CD8-positive, alpha-beta memory T cell (primary cell): ENCODE measurements at places on chromosomes 16 and 17. TPM values are rescaled to one million over a fixed set of nuclear protein-coding genes. Genes with fewer than 3 reads are reported as not detected.

P2RX1 gene
- total RNA-seq: 0.13 TPM

ZPBP2 gene
- total RNA-seq: 0.74 TPM

ZNF48 gene
- 19.3 TPM for total RNA-seq

TNP2 gene
- not detected for total RNA-seq

TP53TG3 gene
- total RNA-seq: not detected

TNFSF12 gene
- 22.5 TPM for total RNA-seq

CCL7 gene
- total RNA-seq: not detected

ACE gene
- total RNA-seq: 4.7 TPM

HOXB5 gene
- total RNA-seq: not detected

TPSB2 gene
- not detected for total RNA-seq

MYL4 gene
- not detected for total RNA-seq

DNA sequence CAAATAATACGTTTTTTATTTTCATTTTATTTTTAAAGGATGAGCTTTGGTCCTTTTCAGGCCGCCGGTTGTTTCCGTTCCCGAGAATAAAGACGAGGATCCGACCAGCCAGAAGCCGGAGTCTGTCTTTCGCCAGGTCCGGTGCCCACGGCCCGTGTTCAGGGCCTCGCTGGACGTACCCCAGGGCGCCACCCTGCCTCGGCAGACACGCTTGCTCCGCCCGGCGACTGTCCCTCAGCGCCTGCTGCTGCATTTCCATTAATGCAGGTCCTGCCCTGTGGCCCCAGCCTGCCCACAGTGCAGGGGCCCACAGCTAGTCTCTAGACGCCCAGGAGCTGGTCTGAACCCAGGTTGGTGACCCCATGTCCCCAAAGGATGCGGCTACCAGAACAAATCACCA is 15.6 kb downstream of the METRNL start:
- H3K4me1 ChIP-seq: peaks cover 1% of the 10 kb centered on the region
- H3K27ac ChIP-seq: no peak overlapping the region
- DNase-seq: no peak
- H3K4me3 ChIP-seq: no peak overlapping the region

- H3K36me3 ChIP-seq: no peaks in the 10 kb centered on the region
- H3K27me3 ChIP-seq: peaks cover 3% of the 10 kb centered on the region
Measured at GRCh38 chr17:62832405-62832804, 24.3 kb upstream of the MARCHF10 start.

DNA sequence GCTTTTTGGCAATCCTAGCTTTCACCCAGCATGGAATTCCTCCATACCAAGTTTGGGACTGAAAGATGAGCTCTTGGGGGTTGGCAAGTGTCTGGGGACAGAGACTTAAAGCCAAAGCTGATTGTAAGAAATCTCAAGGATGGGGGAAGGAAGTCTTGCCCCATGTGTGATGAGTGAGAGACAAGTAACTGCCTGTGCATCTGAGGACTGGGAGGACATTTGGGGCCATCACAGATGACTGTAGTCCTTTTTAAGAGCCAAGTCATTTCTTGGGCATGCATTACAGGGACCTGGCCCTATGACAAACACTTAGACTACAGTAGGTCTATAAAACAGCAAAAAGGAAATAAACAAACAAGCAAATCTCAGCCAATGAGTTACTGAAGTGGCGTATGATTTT is 36.3 kb upstream of the CCL2 start:
- H3K36me3 ChIP-seq: no peaks in the 10 kb centered on the region
- no peak overlapping the region for H3K27ac ChIP-seq
- no peaks in the 10 kb centered on the region for H3K27me3 ChIP-seq
- no peaks in the 10 kb centered on the region for H3K4me1 ChIP-seq
- DNase-seq: no peak

DNA sequence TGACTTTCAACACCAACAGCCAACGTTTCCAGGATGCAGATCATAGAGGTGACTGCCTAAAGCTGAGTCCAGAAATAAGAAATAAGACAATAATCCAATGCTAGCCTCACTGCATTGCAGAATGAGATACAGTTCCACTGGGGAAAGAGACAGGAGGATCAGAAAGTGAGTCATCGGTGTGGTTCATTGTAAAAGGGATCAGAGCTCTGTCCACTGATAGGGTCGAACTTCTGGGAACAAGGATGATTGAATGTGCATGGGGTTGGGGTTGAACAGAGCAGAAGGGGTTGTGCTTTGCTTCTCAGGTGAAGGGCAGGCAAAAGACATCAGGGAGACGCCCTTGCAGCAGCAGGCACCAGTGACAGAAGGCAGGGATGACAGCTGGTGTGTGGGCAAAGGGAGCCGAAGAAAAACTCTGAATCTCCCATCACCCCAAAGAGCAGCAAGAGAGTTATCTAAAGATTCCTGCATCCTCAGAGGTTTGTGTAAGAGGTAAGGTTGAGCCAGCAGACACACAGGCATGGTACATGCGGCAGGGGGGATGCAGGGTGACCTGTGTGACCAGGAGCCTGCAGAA is 16.4 kb downstream of the CLEC10A start:
- no peaks in the 10 kb centered on the region for H3K36me3 ChIP-seq
- no peak overlapping the region for H3K27ac ChIP-seq
- no peaks in the 10 kb centered on the region for H3K4me1 ChIP-seq
- no peak overlapping the region for H3K4me3 ChIP-seq
- no peak for DNase-seq
- H3K27me3 ChIP-seq: peaks cover 5% of the 10 kb centered on the region

GRCh38 chr16:14211856-14212543 is 140.9 kb downstream of the MRTFB start:
- no peaks in the 10 kb centered on the region for H3K4me1 ChIP-seq
- no peak for DNase-seq
- no peaks in the 10 kb centered on the region for H3K27me3 ChIP-seq
- H3K27ac ChIP-seq: no peak overlapping the region
- no peaks in the 10 kb centered on the region for H3K36me3 ChIP-seq

GRCh38 chr16:70725024-70725911 is 39.4 kb upstream of the MTSS2 start:
- H3K27me3 ChIP-seq: no peaks in the 10 kb centered on the region
- no peak overlapping the region for H3K27ac ChIP-seq
- DNase-seq: no peak
- H3K4me1 ChIP-seq: no peaks in the 10 kb centered on the region
- H3K36me3 ChIP-seq: no peaks in the 10 kb centered on the region
- no peak overlapping the region for H3K4me3 ChIP-seq

- no peaks in the 10 kb centered on the region for H3K27me3 ChIP-seq
- H3K4me3 ChIP-seq: no peak overlapping the region
- H3K4me1 ChIP-seq: no peaks in the 10 kb centered on the region
- H3K27ac ChIP-seq: no peak overlapping the region
- no peaks in the 10 kb centered on the region for H3K36me3 ChIP-seq
Measured at GRCh38 chr17:22464041-22464440, 771.7 kb downstream of the KCNJ18 start.

DNA sequence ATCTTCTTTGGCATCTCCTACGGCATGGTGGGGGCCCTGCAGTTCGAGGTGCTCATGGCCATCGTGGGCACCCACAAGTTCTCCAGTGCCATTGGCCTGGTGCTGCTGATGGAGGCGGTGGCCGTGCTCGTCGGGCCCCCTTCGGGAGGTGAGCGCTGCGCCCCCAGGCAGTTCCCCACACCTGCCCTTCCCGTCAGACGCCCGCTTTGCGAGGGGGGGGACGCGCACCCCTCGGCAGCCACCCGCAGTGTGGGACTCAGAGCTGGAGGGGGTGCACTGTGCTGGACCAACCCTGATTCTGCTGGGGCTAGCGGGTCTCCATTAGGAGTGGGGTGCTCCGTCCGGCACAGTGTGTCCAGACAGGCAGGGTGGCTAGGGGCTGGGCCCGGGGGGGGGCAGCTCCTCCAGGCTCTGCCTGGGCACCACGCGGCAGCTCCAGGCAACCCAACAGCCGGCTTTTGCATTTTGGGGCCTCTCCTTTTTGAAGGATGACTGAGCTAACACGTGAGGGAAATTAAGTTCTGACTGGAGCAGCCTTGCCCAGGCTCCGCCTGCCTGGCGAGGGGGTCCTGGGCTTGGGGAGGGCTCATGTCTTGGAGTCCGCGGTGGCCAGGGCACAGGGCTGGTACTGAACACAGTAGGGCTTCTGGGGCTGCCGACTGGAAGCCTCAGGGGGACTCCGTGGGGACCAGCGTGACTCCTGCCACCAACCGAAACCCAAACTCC is 9.1 kb downstream of the SLC16A3 start:
- H3K27me3 ChIP-seq: no peaks in the 10 kb centered on the region
- peak overlapping the region; percentile 58 for H3K4me3 ChIP-seq
- no peak for DNase-seq
- H3K4me1 ChIP-seq: peaks cover 43% of the 10 kb centered on the region
- peak overlapping the region; percentile 59 for H3K27ac ChIP-seq
- H3K36me3 ChIP-seq: peaks cover 3% of the 10 kb centered on the region

- H3K4me1 ChIP-seq: peaks cover 24% of the 10 kb centered on the region
- no peak overlapping the region for H3K4me3 ChIP-seq
- H3K27ac ChIP-seq: no peak overlapping the region
- no peaks in the 10 kb centered on the region for H3K36me3 ChIP-seq
- H3K27me3 ChIP-seq: no peaks in the 10 kb centered on the region
Measured at GRCh38 chr17:17934806-17935205, 37.4 kb downstream of the TOM1L2 start.

DNA sequence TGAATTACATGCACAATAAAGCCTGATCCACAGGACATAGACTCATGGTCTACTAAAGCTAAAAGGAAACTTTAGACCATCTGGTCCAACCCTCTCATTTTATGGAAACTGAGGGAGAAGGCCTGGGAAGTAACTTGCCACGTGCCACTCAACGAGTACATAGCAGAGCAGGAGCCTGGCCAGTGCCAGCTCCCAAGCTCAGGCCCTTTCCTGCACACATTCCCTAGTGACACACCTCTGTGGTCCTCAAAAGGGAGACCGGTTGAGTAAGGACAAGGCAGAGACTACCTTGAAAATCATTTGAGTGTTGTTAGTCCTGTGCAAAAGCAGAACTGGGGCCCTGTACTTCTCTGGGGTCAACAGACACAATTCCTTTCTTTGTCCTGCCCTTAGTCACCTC is 2.8 kb downstream of the CCL4L2 start:
- no peak overlapping the region for H3K27ac ChIP-seq
- peaks cover 32% of the 10 kb centered on the region for H3K4me1 ChIP-seq
- no peaks in the 10 kb centered on the region for H3K36me3 ChIP-seq
- DNase-seq: no peak

GRCh38 chr17:40427002-40427491 is 9.4 kb upstream of the TOP2A start:
- DNase-seq: no peak
- no peaks in the 10 kb centered on the region for H3K36me3 ChIP-seq

DNA sequence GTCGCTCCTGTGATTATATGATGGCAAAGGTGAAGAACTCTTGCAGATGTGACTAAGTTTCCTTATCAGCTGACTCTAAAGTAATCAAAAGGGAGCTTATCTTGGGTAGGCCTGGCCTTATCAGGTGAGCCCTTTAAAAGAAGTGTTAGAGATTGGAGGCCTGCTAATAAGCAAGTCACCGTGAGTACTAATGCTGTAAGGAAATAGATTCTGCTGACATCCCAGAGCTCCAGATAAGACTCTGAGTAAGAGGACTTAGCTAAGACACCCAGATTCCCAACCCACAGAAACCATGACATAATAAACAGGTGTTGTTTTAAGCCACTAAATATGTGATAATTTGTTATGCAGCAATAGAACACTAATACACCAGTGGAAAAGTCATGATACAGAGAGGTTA is 99.9 kb upstream of the FAM20A start:
- no peak overlapping the region for H3K27ac ChIP-seq
- H3K4me3 ChIP-seq: no peak overlapping the region

- no peak for DNase-seq
- H3K27me3 ChIP-seq: no peaks in the 10 kb centered on the region
- no peak overlapping the region for H3K4me3 ChIP-seq
- H3K36me3 ChIP-seq: no peaks in the 10 kb centered on the region
- H3K4me1 ChIP-seq: no peaks in the 10 kb centered on the region
- H3K27ac ChIP-seq: no peak overlapping the region
Measured at GRCh38 chr17:15648386-15648785, 28.9 kb upstream of the FBXW10B start.

DNA sequence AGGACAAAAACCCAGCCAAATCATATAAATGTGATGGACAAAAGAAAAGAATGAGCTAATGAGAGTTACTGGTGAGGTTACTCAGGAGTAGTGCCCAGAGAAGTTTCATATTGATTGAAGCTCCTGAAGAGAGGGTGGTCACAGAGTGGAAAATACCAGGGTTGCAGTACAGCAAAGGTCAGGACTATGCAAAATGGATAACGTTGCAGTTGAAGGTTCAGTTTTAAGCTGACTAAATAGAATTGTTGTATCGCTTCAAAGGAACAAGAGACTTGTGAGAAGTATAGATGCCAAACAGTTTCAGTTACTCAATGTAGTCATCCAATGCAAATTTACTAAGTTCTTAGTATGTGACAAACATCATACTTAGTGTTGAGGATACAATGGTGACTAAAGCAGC is 47.1 kb downstream of the ABCA8 start:
- H3K4me1 ChIP-seq: no peaks in the 10 kb centered on the region
- H3K4me3 ChIP-seq: no peak overlapping the region
- H3K36me3 ChIP-seq: no peaks in the 10 kb centered on the region
- no peaks in the 10 kb centered on the region for H3K27me3 ChIP-seq

DNA sequence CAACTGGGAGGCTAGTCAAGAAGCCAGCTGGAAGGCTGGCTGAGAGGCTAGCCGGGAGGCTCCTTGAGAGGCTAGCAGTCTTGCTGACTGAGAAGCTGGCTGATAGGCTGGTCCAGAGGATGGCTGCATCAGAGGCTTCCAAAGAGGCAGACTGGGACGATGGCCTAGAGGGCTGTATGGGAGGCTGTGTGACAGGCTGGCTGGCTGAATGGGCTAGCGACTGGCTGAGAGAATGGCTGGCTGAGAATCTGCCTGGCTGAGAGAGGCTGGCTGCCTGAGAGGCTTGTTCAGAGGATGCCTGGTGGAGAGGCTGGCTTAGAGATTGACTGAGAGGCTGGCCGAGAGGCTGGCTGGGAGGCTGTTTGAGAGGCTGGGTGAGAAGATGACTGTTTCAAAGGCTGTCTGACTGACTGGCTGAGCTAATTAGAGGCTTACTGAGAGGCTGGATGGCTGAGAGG is 34.8 kb upstream of the ACSM2B start:
- no peaks in the 10 kb centered on the region for H3K27me3 ChIP-seq
- no peaks in the 10 kb centered on the region for H3K4me1 ChIP-seq
- no peaks in the 10 kb centered on the region for H3K36me3 ChIP-seq
- H3K27ac ChIP-seq: no peak overlapping the region
- H3K4me3 ChIP-seq: no peak overlapping the region
- no peak for DNase-seq

- no peak overlapping the region for H3K4me3 ChIP-seq
- peaks cover 60% of the 10 kb centered on the region for H3K4me1 ChIP-seq
- H3K27ac ChIP-seq: no peak overlapping the region
Measured at GRCh38 chr16:22366889-22367288, 7.5 kb downstream of the CDR2 start.

DNA sequence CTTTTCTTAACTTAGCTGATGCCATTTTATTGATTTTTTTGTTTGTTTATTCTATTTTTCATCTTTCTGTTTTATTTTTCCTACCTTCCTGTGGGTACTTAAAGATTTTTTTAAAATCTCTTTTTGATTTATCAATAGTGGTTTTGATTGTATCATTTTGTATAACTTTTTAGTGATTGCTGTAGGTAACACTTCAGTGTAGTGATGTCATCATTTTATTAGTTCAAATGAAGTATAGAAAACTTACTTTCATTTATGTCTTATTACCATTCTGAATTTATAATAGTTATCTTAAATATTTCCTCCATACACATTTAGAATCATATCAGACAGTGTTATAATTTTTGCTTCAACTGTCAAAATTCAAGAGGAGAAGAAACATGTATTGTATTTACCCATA is 115.9 kb downstream of the PHKB start:
- DNase-seq: no peak
- peaks cover 20% of the 10 kb centered on the region for H3K4me1 ChIP-seq
- H3K27me3 ChIP-seq: no peaks in the 10 kb centered on the region

GRCh38 chr17:10469459-10469858 is at the start of gene MYH4:
Gene MYH4, minus strand, starts transcription at chr17:10469559. Its CDS starts 2,814 bp downstream, at chr17:10466745.
- no peak within 1 kb of the TSS for H3K4me3 ChIP-seq
- H3K4me1 ChIP-seq: no peaks in the 10 kb centered on the region
- H3K36me3 ChIP-seq: no peaks in the 10 kb centered on the region
- no peaks in the 10 kb centered on the region for H3K27me3 ChIP-seq
- H3K27ac ChIP-seq: no peak within 1 kb of the TSS
- DNase-seq: no peak
